Activated naive CD4-positive, alpha-beta T cell treated with Interleukin-2 at 50 U/mL for 16 hours (primary cell): ENCODE measurements at places on chromosomes 12 and 14.

DNA sequence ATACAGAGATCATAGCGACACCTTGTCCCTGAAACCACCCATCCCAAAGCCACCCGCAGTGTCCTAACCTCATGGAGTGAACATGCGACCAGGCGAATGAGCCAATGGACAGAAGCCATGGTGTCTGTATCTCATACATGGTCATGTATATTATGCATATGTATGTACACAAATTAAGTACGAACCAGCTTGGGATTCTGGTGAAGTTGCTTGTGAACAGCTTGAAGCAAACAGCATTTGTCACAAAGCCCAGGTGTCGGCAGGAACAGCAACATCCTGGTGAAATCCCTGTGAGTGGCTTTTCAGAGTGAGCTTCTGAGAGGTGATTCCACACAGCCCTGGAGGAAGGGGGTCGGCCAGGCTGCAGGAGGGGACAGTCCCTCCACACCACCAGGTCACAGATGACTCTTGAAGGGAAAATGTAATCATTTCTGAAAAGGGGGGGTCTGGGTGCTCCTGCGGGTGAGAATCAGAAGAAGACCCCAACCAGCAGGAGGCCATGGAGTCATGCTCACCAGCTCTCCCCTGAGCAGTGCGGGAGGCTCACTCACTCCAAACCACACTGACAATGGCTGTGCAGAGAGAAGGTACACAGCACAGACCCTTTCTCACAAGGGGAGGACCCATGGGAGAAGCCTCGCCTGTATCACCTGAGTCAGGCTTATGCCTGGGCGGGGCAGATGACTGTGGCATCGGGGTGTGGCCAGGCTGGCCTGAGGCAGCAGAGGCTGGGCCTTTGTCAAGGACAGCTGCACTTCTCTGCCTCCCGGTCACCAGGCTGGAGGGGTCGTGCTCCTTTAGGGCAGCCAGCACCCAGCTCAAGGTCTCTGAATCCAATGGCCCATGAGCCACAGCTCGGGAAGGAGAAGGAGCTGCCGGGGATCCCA, 14.3 kb downstream of the CHGA start:
- DNase-seq: no peak

DNA sequence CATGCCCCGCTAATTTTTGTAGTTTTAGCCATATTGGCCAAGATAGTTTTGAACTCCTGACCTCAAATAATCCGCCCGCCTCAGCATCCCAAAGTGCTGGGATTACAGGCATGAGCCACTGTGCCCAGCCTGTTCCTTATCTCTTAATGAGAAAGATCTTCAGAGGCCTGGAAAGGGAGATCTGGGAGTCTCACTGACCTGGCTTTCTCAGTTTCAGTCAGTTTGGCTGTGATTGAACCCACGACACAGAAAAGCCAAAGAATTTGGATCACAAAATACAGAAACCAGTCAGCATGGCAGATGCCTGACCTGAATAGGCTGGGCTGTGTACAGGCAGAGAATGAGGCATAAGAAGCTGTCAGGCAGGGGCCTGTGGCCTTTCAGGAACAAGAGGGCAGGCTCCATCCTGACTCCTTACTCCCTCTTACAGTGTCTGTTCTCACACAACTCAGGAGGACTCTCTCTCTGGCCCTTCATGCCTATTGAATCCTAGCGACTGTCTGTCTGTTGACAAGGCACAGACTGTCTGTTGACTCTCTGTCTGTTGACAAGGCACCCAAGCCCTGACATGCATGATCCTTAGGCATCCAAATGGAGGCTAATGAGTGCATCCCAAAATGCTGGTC, 366.5 kb upstream of the CCDC196 start:
- no peak for DNase-seq

DNA sequence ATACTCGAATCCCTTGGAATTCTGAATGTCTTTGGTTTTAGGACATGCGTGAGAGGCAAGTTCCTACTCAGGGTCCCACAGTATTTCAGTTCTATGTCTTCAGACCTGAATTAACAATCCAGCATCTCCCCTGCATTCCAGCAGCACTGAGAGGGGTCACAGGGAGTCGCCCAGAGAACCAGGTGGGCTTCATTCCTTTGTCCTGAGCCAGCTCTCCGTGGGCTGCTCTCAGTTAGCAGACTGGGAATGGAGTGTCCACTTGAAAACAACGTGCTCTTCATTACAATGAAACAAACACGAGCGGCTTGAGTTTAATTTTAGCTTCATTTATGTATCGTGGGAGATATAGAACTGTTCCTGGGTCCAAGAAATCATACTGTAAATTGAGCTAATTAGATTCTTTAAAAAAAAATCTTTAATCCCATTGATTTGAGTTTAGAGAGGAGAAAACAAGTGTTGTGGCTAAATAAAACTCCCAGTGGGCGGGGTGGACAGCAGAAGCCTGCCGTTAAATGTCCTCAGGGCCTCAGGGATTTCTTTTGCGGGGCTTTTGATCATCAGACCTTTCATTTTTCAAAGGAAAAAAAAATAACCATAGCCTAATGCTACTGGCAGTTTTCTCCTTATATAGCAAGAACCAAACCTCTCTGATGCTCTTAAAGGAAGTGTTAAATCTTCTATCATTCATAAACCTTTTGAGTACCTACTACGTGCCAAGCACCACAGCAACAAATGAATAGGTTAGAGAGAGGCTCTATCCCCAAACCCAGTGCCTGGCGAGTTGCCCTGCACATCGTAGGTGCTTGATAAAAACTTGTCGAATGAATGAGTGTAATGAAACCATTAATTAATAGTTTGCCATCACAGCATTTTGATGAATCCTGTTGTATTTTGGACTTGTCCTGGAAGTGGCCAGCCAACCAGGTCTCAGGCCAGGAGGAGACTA, 140.4 kb downstream of the CHST11 start:
- no peak for DNase-seq

DNA sequence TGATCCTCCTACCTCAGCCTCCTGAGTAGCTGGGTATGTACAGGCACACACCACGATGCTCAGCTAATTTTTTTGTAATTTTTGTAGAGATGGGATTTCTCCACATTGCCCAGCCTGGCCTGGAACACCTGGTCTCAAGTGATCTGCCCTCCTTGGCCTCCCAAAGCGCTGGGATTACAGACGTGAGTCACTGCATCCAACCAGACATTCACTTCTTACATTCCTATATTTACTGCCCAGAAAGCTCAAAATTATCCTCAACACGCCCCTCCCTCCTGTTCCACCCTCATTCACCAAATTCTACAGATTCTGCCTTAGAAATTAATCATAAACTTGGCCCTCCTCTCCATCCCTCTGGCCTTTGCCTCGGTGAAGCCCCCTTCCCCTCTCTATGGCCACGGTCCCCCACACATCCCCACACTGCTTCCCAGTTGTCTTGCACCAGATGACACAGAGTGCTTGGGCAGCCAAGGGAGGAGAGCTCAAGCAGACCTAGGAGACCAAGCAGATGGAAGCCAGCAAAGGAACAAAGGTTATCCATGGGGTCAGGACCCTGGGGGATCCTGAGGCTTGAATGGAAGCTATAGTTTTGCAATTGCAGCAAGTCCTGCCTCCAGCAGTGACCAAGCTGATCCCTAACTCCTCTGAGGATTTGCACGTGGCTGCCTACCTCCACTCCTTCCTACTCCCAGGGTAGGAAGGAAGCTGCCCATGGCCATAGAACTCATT, 213.2 kb upstream of the FOXN3 start:
- DNase-seq: no peak

DNA sequence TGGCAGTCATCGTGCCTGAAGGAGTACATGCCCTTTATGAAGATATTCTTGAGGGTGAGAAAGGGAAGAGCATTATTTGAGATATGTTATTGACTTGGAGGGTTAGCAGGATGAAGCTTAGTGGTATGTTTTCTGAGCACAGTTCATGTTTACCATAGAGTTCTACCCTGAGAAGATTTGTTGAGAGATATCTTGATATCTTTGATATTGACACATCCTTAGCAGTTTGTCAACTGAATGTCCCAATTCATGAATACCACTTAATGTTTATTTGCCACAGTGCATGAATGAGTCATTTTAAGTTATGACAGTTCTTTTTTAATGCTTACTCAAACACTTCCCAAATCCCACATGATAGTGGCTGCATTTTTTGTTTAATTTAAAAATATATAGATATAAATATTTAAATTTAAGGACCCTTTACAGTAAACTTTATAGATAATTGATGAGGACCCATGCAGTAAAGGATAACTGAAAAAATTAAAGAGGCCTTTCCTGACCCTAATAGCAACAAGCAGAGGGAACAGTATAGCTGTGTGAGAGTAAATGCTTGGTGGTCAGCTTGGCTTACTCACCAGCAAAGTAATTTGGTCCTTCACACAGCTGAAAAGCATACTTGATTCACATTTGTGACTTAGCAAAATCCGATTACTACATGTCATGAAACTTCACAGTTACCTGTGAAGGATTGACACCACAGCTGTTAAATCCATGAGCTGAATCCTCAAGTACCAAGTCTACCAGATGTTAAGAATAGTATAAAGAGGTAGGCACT, 25.8 kb downstream of the SLC39A9 start:
- no peak for DNase-seq

DNA sequence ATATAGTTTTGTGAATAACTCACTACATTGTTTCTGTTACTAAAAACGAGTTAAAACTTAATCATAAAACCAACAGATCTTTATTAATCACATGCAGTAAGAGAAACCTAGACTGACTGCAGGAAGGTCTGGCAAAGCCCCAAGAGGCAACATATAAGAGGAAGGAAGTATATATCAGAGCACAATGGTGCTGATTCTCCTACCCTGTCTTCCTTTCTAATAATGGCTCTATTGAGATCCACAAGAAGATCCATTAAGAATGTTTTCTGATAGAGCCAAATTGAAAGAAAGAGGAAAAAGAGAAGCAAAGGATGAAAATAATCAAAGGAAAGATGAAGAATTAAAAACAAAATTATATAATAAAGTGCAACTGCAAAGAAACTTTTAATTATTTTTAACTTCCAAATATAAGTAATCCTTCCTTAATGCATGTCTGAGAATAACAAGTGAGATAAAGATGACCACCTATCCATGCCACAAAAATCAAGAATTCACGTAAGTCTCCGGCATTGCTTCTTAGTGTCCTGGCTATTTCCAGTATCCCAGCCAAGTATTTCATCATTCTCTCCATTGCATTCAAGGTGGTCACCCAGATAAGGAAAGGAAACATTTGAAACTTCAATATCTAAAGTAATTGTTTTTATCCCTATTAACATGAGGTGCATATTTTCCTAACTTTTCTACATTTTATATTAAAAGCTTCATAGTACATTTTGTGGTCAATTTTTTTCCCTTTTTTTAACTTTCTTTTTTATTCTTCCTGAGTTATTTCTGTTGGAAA, 62.2 kb downstream of the SOX5 start:
- no peak for DNase-seq

DNA sequence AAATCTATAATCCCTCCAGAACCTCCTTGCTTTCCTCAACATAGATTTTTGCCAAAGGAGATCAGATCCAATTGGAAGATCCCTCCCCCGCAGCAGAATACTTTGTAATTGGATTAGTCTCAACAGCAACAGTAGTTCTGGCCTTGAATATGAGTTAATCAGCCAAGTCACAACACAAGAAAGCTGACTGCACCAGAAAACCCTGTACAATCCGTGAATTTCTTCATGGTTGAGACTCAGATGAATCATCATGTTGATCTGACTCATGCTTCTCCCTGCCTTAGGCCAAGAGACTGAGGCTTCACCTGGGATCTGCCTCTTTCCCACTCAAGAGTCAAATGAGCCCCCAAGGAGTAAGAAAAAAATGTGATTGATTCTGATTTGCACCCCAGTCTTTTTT, 3.0 kb upstream of the METTL17 start:
- no peak for DNase-seq

- DNase-seq: no peak
These were observed 29.1 kb downstream of the AP5M1 start for GRCh38 chr14:57297852-57298251.

- DNase-seq: no peak
These were observed 326.8 kb downstream of the ALG10 start for GRCh38 chr12:34348836-34349672.

DNA sequence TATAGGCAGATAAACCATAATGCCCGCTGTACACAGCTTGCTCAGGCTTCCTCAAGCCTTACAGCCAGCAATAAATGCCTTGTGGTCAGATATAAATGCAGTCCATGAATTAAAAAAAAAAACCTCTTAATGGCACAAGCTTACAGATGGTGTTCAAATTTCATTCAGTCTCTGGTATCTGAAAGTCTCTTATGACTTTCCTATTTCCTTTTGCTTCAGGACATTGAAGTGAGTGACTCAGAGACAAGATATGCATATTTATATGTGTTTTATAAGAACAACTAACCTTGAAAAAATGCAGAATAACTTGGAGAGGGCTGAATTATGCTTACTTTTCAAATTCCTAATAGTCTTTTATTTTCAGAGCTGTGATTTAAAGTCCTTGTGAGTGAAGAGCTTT, 426.9 kb upstream of the MIS18BP1 start:
- no peak for DNase-seq

- no peak for DNase-seq
These were observed 1.2 kb downstream of the EDDM3B start for GRCh38 chr14:20769421-20769820.

- no peak for DNase-seq
These were observed 26.1 kb downstream of the KCTD10 start for GRCh38 chr12:109450980-109451379.

- DNase-seq: no peak
These were observed 40.3 kb upstream of the CFL2 start for GRCh38 chr14:34754687-34755086.

DNA sequence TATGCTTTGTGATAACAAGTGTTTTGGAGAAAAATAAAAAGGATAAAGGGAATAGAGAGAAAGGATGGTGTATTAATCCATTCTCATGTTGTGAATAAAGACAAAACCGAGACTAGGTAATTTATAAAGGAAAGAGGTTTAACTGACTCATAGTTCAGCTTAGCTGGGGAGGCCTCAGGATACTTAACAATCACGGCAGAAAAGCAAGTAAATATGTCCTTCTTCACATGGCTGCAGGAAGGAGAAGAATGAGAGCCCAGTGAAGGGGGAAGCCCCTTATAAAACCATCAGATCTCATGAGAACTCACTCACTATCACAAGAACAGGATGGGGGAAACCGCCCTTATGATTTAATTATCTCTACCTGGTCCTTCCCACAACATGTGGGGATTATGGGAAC, 18.1 kb upstream of the C12orf42 start:
- DNase-seq: no peak

DNA sequence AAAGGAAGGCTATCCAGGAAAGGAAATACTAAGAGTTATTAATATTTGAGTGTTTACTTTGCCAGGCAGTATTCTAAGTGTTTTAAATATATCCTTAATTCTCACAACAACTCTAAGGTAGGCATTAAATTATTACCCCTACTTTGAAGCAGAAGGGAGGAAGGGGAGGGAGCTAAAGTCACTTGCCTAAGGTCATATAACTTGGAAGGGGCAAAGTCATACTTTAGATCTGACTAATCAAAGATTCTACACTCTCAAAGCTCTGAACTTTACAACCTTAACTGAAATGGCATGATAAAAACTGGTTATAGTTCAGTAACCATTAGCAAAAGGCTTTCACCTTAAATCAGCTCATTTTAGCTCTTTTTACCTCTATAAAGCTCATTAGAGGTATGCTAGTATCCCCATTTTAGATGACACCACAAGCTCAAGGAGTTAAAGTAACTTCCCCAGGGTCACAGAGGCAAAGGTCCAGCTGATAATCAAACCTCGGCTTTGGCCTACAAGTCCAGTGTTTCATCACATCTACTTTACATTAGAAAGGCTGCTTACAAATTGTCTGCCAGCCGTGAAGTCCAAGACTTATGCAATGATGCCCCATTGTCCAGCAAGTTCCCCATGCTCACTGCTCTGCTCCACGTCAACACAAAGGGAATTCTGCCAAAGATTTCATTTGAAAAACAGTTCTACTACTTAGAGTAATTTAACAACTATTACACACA, 223.9 kb downstream of the MED13L start:
- DNase-seq: no peak
